Body of pancreas (tissue), 4 donors: ENCODE measurements at places on chromosomes 13 and 19. TPM values are rescaled to one million over a fixed set of nuclear protein-coding genes. Genes with fewer than 3 reads are reported as not detected.

DNAAF3 gene
- total RNA-seq = 1.6 TPM

DNA sequence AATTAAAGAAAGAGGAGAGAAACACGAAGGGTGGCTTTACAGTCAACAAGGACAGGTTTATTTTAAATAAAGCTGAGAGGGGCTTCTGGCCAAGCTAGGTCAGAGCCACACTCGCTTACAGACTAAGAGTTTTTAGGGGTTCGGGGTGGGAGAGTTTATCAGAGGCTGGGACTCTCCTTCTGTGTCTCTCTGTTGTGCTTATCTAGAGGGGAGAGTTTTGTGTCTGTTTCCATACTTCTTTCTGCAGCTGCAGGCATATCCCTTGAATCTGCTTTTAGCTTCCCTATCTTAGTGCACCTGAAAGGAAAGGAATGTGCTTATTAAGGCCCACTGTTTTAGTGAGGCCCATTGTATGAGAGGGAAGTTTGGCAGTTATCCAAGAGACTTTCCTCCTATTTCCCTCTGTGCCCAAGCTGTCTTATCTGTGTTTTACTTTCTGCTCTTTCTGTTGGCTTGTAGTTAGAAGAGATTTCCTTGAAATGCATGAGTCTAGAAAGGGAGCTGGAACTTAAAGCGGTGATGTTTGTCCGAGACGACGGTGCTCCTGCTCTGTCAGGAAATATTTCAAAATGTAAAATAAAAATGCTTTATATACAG, 275.3 kb downstream of the KCTD12 start:
- H3K36me3 ChIP-seq = no peaks in the 10 kb centered on the region

DNA sequence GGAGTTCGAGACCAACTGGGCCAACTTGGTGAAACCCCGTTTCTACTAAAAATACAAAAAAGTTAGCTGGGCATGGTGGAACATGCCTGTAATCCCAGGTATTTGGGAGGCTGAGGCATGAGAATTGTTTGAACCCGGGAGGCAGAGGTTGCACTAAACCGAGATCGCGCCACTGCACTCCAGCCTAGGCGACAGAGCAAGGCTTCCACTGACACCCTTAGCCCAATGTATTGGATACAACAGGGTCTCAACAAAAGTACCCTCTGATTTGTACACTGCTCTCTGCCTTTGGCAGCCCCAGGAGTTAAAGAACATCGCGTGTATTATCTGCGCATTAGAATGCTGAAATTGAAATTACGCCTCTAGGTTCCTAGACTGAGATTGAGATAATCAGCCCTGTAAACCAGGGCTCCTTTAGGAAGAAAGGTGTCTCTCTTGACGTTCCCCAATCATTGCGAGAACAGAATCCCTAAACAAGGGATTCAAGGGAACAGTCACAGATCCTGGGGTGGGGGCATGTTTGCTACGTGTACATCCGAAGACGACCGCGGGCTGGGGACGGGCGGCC, 21.9 kb downstream of the IPO5 start:
- DNase-seq = no peak
- H3K4me3 ChIP-seq = peak overlapping the region; percentile 46
- H3K36me3 ChIP-seq = no peaks in the 10 kb centered on the region
- no peaks in the 10 kb centered on the region for H3K27me3 ChIP-seq
- H3K4me1 ChIP-seq = peaks cover 16% of the 10 kb centered on the region

NLRP7 gene
- not detected for total RNA-seq

ZFR2 gene
- total RNA-seq = not detected

DNA sequence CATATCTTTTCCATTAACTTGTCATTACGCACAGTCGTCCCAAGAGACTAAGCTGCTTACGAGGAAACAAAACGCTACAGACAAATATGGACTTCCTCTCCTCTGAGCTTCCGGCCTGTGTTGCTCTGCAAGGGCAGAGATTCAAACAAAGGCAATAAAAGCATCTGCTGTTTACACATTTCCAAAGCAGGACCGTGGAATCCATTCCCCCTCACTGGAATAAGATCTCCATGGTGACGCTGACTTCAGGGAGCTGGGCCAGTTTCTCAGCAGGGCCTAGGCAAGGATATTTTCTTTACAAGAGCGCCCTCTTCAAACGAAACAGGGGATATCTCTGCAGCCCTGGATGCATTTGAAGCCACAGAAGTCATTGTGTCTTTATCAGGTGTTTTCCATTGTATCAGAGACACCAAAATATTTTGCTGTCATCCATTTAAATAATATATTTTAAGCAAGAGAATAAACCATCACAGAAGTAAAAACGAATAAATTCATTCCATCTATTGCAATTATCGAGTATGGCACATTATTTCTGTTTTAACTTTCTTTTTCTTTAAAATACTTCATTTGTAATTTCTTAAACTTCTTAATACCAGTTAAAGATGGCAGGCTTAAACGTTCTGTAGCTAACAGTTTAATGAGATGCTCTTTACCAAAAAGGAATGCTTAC, 177.5 kb downstream of the DCLK1 start:
- H3K4me3 ChIP-seq = no peak overlapping the region
- peak; percentile 61 for DNase-seq
- no peak overlapping the region for H3K27ac ChIP-seq
- H3K36me3 ChIP-seq = no peaks in the 10 kb centered on the region
- no peaks in the 10 kb centered on the region for H3K27me3 ChIP-seq
